ENCODE measurements at places on chromosomes 16 and 17. TPM values are rescaled to one million over a fixed set of nuclear protein-coding genes. Genes with fewer than 3 reads are reported as not detected.

The PYY gene
- total RNA-seq: not detected

The GRAPL gene
- not detected for total RNA-seq

The PABPN1L gene
- total RNA-seq: not detected

The FOXC2 gene
- total RNA-seq: 1.1 TPM

The FZD2 gene
- total RNA-seq: 21.3 TPM

The TEX14 gene
- not detected for total RNA-seq

The HBM gene
- total RNA-seq: not detected

The SOCS1 gene
- 2.2 TPM for total RNA-seq

The SPATA32 gene
- under 0.01 TPM for total RNA-seq

The TOM1L1 gene
- 20.1 TPM for total RNA-seq

The ALDH3A1 gene
- total RNA-seq: not detected

The NOTUM gene
- total RNA-seq: not detected

The USP22 gene
- 250 TPM for total RNA-seq

The CD2BP2 gene
- total RNA-seq: 34.4 TPM

The SLFN12 gene
- total RNA-seq: 48.6 TPM

The ASGR2 gene
- total RNA-seq: not detected

The SMTNL2 gene
- total RNA-seq: not detected

The ANKRD13B gene
- total RNA-seq: 1.1 TPM

The FNDC8 gene
- not detected for total RNA-seq

The ANKRD40CL gene
- not detected for total RNA-seq

The KRTAP9-2 gene
- total RNA-seq: not detected

The OR3A2 gene
- not detected for total RNA-seq

The EPX gene
- not detected for total RNA-seq

The BTBD17 gene
- not detected for total RNA-seq

The OR3A3 gene
- not detected for total RNA-seq

The C16orf89 gene
- not detected for total RNA-seq

The TNFRSF13B gene
- not detected for total RNA-seq

The CHP2 gene
- total RNA-seq: not detected

The RNF222 gene
- not detected for total RNA-seq

The HS3ST2 gene
- total RNA-seq: not detected

The CHD9 gene
- 48.8 TPM for total RNA-seq

The SALL1 gene
- 0.90 TPM for total RNA-seq

The NTN1 gene
- total RNA-seq: under 0.01 TPM

The SNX20 gene
- total RNA-seq: not detected

The TMC7 gene
- 0.28 TPM for total RNA-seq

The CTRB1 gene
- total RNA-seq: not detected

The C16orf96 gene
- total RNA-seq: not detected

The ZNRF1 gene
- total RNA-seq: 9.7 TPM

The PIEZO1 gene
- 36.2 TPM for total RNA-seq

The APOH gene
- not detected for total RNA-seq

The ZSCAN10 gene
- not detected for total RNA-seq

The CTRL gene
- total RNA-seq: 0.18 TPM
